Stimulated activated CD4-positive, alpha-beta T cell treated with anti-CD3 and anti-CD28 coated beads, Interleukin-12 subunit alpha, Interleukin-12 subunit beta, amount 100 ng/mL, for 48 hours (primary cell): ENCODE measurements at places on chromosomes 12 and 14.

DNA sequence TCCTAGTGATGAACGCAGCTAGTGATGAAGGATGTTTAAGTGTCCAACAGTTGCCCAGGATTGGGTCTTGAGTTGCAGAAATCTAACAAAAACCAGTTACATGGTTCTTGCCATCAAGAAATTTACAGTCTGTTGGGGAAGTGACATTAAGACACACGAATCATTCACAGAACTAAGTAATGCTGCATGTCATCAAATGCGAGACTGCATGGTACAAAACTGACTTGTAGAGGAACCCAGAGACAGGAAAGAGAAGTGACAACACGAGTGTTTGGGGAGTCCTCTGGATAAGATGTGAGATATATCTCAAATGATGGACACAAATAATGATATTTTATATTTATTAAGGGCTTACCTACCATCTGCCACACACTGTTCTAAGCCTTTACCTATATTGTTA lies 6.1 kb upstream of the SYNE3 start:
- no peak for DNase-seq

GRCh38 chr12:52020539-52021336 lies 14.0 kb downstream of the TAMALIN start:
- no peak for DNase-seq

- no peak for DNase-seq
Observed at GRCh38 chr14:66383771-66384170, 102.4 kb upstream of the CCDC196 start.

- no peak for DNase-seq
Observed at GRCh38 chr14:102943454-102943853, 21.0 kb downstream of the AMN start.

- DNase-seq = no peak
Observed at GRCh38 chr12:2531371-2531770, 263.4 kb upstream of the FKBP4 start.

DNA sequence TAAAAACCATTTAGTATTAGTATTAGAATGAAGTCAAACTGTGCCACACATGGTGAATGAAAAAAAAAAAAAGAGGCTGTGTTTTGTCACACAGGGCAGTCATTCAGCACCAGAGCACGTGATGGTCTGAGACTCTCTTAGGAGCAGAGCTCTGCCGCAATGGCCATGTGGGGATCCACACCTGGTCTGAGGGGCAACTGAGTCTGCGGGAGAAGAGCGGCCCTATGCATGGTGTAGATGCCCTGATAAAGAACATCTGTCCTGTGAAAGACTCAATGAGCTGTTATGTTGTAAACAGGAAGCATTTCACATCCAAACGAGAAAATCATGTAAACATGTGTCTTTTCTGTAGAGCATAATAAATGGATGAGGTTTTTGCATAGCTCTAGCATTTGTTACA lies 12.2 kb upstream of the BDKRB1 start:
- no peak for DNase-seq

- DNase-seq = no peak
Observed at GRCh38 chr12:9449181-9449580, 158.5 kb downstream of the KLRB1 start.

DNA sequence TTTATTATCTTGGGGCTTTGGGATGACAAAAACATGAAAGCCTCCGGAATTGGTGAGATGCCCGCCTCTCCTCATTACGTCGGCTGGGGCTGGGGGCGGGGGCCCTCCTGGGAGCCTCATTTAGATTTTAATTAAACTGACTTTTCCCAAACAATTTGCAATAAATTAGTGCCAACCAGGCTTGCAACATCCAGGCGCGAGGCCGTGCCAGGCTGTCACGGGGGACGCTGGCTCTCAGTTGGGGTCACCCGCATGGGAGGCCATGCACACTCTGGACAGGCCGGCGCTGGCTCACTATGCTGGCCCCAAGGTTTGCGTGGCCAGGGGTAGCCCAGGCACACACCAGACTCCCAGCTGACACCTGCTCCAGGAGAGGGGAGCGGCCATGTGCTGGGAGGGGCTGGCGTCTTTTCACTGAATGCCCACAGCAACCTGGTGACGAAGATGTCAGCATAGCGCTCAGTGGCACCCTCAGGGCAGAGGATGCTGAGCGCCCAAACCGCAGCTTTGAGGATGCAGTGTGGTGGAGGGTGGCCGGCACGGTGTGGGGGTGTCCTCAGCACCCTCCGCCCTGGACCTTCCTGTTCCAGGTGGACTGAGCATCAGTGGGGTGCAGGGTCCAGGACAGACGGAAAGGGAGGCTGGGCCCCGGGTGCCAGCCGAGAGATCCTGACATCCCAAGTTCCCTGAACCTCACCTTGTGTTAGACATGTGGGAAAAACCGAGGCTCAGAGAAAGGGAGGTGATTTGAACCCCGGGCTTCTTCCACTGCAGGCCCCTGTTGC lies 190.8 kb upstream of the C14orf180 start:
- DNase-seq = no peak

DNA sequence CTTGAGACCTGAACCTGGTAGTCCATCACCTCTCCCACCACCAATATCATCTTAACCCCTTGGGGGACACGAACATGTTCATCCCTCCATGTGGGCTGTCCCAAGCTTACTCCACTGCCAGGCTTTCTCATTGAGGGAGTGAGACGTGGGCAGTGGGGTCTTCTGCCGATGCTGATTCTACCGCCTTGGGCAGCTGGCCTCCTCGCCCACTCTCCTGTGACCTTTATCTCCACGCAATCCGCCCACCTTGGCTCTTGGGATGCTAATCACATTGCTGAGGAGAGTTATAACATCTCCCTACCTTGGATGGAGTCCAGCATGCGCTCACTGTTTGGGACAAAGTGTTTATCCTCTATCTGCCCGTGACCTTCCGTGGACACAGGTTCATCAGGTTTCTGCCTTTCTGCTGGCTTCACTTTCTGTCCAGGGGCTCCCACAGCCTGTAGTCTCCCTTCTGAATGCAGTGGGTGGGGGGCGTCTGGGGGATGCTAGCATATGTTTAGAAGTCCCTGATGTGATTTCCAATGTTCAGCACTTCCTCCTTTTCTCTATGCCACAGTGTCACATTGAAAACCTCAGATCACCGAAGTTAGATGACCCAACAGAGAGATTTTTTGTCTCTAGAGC lies 53.2 kb upstream of the ESRRB start:
- no peak for DNase-seq

- peak; percentile 35 for DNase-seq
Observed at GRCh38 chr14:72904840-72905561, 11.1 kb upstream of the DPF3 start.

DNA sequence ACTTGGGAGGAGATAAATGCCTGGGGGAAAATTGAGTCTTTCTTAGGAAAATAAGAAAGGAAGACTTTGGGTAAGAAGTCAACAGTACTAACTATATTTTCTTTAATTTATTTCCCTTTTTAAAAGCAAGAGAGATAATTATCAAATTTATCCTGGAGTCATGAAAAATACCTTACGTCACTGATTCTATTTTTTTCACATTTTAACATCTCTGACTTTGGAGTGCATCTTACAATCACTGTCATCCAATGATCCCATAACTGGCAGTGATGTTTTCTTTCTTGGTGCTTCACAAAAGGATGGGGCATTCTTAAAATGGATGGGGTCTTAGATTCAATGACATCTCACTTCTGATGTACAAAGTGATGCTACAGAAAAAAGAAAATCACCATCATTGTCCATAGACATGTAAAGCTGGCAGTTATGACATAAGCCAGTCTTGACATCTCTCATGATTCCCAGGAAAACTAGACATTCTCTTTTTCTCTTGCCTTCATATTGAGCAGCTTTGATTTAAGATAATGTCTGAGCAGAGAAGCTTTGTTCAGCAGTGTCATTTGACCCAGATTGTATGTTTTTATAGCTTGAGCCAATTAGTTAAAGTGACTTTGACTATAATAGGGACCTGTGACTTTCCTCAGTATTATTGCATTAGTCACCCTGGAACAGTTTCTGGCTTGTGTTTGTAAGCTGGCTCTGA lies 236.2 kb downstream of the EGLN3 start:
- DNase-seq = no peak

DNA sequence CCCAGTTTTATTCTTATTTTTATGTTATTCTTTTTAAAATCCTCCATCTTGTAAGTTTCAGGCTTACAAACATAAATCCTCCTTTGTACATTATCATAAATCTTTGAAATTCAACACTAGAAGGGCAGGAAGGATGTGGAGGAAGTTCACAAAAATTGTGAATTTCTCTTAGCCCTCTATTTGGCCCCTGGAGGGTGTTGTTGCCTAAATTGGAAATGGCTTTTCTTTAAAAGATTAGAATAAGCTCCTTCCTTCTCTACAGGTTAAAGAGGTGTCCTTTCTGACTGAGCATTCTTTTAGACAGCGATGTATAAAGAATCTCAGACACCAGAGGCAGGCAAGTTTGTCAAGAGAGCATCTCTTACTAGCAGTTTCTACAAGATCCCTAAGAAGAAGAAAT lies 391.7 kb upstream of the OR4E1 start:
- no peak for DNase-seq

DNA sequence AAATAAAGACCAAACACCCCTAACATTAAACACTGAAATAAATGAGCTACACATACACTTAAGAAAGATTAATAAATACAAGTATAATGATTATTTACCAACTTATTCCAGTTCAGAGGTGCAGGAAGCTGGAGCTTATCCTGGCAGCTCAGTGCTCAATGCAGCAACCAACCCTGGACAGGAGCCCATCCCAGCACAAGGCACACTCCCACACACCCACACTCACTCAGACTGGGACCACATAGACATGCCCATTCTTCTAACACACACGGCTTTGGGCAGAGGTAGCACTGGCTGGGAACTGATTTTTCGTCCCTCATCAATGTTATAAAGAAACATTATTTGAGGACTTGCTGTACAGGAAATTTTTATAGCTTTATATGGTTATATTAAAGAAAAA lies 797.4 kb downstream of the RPS29 start:
- DNase-seq = no peak

GRCh38 chr12:130920119-130920703 lies 33.5 kb upstream of the ADGRD1 start:
- no peak for DNase-seq
